DND-41 (cell line): ENCODE measurements at places on chromosomes 6 and 20.

DNA sequence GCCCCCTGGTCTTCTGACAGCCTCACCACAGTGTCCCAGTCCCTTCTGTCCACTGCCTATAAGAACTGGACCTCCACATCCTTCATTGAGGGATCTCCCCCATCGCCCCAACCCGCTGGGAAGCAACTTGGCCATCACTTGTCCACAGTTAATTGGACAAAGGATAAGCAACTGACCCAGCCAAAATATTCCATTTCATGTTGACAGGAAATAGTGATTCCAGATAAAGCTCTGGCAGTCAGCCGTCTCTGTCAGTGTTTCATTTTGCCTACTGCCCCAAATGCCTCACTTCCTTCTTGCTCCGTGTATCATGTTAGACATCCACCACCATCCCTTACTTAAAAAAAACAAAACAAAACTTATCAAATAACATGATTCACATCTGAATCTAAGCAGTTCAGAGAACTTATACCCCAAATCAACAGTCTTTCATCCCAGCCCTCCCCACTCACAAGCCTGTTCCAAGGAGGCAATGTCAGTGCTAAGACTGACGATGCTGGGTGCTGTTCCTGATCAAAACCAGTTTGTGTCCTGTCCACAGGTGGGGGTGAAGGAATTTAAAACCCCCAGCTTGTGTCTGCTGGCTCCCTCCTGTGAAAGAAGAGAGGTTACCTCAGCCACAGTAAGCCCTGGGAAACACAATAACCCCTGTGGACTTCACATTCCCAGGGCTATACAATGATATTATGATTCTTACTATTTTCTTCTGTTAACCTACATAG is 162.5 kb downstream of the WDR27 start:
- H3K27me3 ChIP-seq, result no peaks in the 10 kb centered on the region
- no peaks in the 10 kb centered on the region for H3K36me3 ChIP-seq
- no peaks in the 10 kb centered on the region for H3K4me1 ChIP-seq

DNA sequence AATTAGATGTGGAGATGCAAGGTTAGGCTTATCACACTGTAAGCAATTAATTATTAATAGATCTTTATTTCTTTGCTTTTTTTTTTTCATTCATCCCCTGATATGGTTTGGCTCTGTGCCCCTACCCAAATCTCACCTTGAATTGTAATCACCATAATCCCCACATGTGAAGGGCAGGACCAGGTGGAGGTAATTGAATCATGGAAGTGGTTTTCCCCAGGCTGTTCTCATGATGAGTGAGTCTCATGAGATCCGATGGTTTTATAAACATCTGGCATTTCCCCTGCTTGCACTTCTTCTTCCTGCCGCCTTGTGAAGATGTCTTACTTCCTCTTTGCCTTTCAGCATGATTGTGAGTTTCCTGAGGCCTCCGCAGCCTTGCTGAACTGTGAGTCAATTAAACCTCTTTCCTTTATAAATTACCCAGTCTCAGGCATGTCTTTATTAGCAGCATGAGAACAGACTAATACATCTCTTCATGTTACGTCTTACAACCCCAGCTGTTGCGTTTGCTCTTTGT is 333.8 kb downstream of the CDH26 start:
- H3K4me3 ChIP-seq, result no peak overlapping the region
- peaks cover 51% of the 10 kb centered on the region for H3K4me1 ChIP-seq
- H3K27me3 ChIP-seq, result no peaks in the 10 kb centered on the region
- peak; percentile 37 for DNase-seq
- peaks cover 89% of the 10 kb centered on the region for H3K36me3 ChIP-seq

DNA sequence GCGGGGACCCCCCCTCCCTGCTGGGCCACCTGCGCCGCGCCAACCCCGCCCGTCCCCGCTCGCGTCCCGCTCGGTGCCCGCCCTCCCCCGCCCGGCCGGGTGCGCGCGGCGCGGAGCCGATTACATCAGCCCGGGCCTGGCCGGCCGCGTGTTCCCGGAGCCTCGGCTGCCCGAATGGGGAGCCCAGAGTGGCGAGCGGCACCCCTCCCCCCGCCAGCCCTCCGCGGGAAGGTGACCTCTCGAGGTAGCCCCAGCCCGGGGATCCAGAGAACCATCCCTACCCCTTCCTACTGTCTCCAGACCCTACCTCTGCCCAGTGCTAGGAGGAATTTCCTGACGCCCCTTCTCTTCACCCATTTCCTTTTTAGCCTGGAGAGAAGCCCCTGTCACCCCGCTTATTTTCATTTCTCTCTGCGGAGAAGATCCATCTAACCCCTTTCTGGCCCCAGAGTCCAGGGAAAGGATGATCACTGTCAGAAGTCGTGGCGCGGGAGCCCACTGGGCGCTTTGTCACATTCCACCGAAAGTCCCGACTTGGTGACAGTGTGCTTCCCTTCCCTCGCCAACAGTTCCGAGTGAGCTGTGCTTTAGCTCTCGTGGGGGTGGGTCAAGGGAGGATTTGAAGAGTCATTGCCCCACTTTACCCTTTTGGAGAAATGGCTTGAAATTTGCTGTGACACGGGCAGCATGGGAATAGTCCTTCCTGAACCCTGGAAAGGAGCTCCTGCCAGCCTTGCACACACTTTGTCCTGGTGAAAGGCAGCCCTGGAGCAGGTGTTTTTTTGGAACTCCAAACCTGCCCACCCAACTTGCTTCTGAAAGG is 2.1 kb downstream of the VEGFA start:
- peaks cover 61% of the 10 kb centered on the region for H3K4me1 ChIP-seq
- peaks cover 39% of the 10 kb centered on the region for H3K27me3 ChIP-seq
- peak; percentile 71 for DNase-seq
- peak overlapping the region; percentile 74 for H3K27ac ChIP-seq

DNA sequence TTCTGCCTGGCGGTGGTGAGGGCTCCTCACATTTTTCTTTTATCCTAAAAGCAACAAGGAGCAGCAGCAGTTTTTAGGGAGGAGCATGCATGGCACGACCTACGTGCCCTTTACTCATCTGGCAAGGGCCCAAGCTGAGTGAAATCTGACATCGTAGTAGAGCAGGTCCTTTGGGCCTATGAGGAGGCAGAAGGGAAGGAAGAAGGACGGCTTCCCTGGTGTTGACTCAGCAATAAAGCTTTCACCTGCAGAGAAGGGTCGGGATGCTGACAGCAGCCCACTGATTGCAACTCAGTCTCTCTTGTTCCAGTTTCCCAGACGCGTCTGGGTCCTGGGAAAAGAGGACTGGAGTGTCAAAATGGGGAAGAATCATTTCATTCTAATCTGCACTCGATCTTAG is 409.1 kb upstream of the AGPAT4 start:
- no peaks in the 10 kb centered on the region for H3K4me1 ChIP-seq
- no peak overlapping the region for H3K27ac ChIP-seq
- H3K4me3 ChIP-seq, result no peak overlapping the region
- no peak for DNase-seq
- no peaks in the 10 kb centered on the region for H3K27me3 ChIP-seq

DNA sequence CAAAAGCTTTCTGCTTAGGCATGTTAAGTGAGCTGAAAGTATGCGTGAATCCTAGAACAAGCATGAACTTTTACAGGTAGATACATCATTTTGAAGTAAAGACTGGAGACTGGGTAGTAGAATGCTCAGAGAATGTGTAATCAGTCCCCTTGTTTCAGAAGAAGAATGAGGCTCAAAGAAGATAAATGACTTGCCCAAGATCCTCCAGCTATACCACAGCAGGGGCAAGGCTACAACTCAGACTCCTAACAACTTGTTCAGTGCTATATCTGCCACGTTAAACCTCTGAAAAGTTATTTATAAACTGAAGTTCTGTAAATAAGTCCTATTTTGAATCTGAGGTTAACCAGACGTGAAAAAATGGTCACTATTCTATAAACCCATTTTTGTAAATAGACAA is 2.9 kb downstream of the RIPOR2 start:
- DNase-seq, result no peak
- H3K27ac ChIP-seq, result peak overlapping the region; percentile 96
- H3K36me3 ChIP-seq, result no peaks in the 10 kb centered on the region
- H3K4me3 ChIP-seq, result peak overlapping the region; percentile 23
- H3K27me3 ChIP-seq, result no peaks in the 10 kb centered on the region

DNA sequence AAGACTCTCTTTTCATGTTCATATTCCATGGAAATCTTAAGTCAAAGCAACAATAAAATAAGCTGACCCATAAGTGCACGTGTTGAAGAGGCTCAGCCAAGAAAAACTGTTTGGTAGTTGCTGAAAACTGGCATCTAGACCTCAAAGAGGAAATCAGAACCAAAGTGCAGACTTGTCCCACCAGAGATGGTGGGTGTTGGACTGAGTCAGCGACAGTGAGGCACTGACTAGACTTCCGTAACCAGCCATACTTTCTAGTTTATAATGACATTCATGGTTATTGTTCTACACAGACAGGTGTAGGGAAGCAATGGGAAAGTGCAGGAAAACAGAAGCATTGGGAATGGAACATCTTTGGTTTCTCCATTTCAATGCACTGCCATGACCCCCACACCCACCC is 175.7 kb upstream of the AGPAT4 start:
- no peaks in the 10 kb centered on the region for H3K4me1 ChIP-seq
- H3K36me3 ChIP-seq, result no peaks in the 10 kb centered on the region
- DNase-seq, result no peak

- DNase-seq, result no peak
- H3K4me3 ChIP-seq, result no peak overlapping the region
- H3K27ac ChIP-seq, result no peak overlapping the region
- H3K36me3 ChIP-seq, result no peaks in the 10 kb centered on the region
- no peaks in the 10 kb centered on the region for H3K4me1 ChIP-seq
Measured at GRCh38 chr6:31225735-31226134, 46.2 kb downstream of the HLA-C start.

DNA sequence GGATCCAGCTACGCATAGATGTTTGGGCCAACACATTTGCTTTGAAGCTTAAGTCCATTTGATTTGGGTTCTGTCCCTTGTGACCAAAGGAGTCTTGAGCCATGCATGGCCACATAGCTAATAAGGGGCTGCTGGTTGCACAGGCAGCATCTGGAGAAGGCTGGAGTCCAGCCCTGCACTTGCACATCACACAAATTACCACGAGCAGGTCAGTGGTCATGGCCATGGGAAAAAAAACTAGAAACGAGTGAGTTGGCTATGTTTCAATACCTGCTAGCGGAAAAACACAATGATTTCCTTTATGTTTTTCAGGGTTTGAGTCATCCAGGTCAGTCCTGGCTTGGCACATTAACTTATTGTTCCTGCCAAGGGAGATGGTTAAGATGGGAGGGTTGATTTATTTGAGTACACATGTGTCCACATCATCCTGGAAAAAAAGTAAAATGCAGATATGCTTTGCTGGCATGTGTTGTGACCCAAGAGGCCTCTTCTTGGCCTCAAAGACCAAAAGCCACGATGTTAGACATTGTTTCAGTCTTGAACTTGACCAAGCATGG is 5.6 kb upstream of the STX16 start:
- no peaks in the 10 kb centered on the region for H3K36me3 ChIP-seq
- H3K4me1 ChIP-seq, result peaks cover 15% of the 10 kb centered on the region
- no peak overlapping the region for H3K4me3 ChIP-seq
- peaks cover 9% of the 10 kb centered on the region for H3K27me3 ChIP-seq
- no peak for DNase-seq

DNA sequence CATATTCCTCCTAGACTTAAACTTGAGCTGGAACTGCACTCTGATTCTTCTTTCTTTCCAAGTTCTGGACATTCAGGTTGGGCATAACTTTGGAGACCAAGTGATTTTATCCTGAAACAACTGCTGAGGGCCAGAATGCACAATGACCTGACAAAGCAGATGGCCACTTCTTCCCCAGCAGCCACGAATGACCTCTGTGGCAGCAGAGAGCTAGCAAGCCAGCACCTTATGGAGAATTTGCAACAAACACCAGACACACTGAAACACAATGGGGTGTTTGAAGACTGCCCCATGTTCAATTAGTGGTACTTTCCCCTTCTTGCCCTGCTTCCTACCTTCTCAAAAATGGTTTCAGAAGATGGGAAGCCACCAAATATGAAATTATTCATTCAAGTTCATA is 4.2 kb upstream of the TENT5A start:
- H3K27ac ChIP-seq, result no peak overlapping the region
- no peaks in the 10 kb centered on the region for H3K4me1 ChIP-seq
- H3K27me3 ChIP-seq, result no peaks in the 10 kb centered on the region
- H3K36me3 ChIP-seq, result no peaks in the 10 kb centered on the region

DNA sequence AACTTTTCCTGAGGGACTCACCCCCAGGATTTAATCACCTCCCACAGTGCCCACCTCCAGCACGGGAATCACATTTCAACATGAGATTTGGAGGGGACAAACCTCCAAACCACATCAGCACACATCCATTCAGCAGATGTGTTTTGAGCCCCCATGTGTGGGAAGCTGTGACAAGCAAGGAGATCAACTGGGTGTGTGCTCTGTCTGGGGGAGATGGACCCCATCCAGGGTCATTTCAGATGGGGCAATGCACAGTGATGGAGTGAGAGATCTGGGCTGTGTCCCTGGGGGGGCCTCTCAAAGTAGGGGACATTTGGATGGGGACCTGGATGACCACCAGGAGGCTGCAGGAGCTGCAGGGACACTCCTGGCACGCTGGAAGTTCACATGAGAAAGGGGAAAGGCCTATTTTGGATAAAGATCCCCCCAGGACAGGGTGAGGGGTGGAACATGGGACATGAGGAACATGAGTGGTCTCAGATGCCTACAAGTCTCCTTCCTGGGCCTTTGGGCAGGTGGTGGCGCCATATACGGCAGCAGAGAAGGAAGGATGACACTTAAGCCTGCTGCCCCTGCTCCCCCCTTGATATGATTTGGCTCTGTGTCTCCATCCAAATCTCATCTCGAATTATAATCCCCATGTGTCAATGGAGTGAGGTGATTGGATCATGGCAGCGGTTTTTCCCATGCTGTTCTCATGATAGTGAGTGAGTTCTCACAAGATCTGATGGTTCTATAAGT is 49.6 kb downstream of the SLC2A10 start:
- no peaks in the 10 kb centered on the region for H3K27me3 ChIP-seq
- peaks cover 3% of the 10 kb centered on the region; the same call in 1 of the 2 replicates for H3K4me1 ChIP-seq
- H3K27ac ChIP-seq, result no peak overlapping the region
- DNase-seq, result no peak
- no peak overlapping the region for H3K4me3 ChIP-seq

DNA sequence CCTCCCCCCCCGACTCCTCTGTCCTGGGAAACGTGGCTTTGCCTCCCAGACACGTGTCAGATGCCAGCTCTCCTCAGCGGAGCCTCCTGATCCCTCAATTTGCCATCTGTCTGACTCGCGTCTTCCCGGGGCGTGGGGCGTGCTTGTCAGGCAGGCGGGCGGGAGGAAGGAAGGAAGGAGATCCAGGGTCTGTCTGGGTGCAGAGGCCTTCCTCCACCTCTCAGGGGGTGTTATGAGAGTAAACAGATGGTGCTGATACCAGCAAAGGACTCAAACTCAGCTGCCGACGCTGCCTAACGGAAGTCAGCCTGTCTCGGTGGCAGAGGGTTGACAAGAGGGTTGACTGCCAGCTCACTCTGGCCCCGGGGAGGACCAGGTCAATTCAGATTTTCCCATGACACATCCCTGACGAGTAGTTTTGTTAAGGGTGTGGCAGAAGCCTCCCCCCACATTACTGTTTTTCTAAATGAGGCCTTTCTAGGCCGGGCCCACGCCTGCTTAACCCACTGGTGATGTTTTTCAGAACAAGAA is 17.0 kb downstream of the UQCC2 start:
- no peak overlapping the region for H3K4me3 ChIP-seq
- no peaks in the 10 kb centered on the region for H3K4me1 ChIP-seq
- H3K36me3 ChIP-seq, result peaks cover 98% of the 10 kb centered on the region
- no peaks in the 10 kb centered on the region for H3K27me3 ChIP-seq
- no peak overlapping the region for H3K27ac ChIP-seq
- no peak for DNase-seq

GRCh38 chr6:126337323-126337722 is 2.6 kb upstream of the CENPW start:
- no peak overlapping the region for H3K27ac ChIP-seq
- no peak for DNase-seq
- H3K36me3 ChIP-seq, result no peaks in the 10 kb centered on the region
- no peak overlapping the region for H3K4me3 ChIP-seq
